Hematopoietic multipotent progenitor cell (in vitro differentiated cells): ENCODE measurements at places on chromosomes 6 and 20. TPM values are rescaled to one million over a fixed set of nuclear protein-coding genes. Genes with fewer than 3 reads are reported as not detected.

TRDN gene
- not detected for total RNA-seq

CLVS2 gene
- under 0.01 TPM for total RNA-seq

GPX5 gene
- total RNA-seq, result not detected

PRPH2 gene
- total RNA-seq, result 0.27 TPM

ME1 gene
- under 0.01 TPM for total RNA-seq

CDC5L gene
- 10.5 TPM for total RNA-seq

DNA sequence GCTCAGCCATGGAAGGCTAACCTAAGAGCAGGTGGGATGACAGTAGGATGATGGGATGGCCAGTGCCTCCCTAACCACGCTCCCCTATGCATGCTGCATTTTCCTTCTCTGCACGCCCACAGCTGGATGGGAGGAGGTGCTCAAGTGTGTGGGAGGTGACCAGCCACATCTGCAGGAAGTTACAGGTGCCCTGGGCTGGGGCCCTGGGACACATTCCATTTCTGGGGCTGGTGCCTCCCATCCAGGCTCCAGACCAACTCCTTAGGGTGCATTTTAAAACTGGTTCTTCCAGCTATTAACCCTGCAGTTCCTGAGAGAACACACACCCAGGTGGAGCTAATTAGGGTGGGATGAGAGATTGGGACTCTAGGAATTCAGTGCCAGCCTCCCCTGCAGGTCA is 135.3 kb upstream of the ARMC2 start:
- DNase-seq, result no peak

DNA sequence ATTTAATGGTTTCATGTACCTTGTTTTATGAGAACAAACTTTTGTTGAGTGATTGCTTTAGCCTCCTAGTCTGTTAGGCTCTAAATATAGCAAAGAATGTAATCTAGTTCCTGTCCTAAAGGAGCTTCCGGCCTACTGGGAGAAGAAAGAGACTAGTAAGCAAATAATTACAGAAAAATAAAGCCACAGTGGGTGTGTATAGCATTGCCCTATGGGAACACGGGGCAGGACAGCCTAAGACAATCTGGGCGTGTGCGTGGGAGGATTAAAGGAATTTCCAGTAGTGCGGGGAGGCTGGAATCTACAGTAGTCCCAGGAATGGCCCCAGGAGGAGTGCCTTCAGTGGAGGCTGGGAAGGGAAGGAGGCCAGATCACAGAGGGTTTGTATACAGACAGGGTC is 98.1 kb upstream of the AKAP12 start:
- no peak for DNase-seq

GRCh38 chr6:138545621-138545980 is 46.3 kb upstream of the NHSL1 start:
- no peak for DNase-seq

- no peak for DNase-seq
Observed at GRCh38 chr20:53602661-53603060, 9.0 kb upstream of the ZNF217 start.

DNA sequence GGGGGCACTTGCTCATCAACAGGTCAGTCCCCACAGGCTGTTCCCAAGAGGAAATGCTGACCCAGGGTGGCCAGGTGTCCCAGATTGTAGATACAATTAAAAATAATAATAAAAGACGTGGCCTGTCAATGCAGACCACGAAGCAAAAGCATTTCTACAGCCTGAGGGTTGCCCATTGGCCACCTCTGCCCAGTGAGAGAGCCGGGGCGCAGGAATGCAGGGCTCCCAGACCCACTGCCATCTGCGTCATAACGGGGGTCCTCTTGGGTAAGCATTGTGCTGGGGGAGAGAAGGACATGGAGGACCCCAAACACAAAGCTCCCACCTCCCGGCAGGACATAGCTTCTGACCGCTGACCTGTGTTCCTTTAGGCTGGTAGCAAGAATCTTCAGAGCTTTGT is 22.9 kb upstream of the AFDN start:
- no peak for DNase-seq

DNA sequence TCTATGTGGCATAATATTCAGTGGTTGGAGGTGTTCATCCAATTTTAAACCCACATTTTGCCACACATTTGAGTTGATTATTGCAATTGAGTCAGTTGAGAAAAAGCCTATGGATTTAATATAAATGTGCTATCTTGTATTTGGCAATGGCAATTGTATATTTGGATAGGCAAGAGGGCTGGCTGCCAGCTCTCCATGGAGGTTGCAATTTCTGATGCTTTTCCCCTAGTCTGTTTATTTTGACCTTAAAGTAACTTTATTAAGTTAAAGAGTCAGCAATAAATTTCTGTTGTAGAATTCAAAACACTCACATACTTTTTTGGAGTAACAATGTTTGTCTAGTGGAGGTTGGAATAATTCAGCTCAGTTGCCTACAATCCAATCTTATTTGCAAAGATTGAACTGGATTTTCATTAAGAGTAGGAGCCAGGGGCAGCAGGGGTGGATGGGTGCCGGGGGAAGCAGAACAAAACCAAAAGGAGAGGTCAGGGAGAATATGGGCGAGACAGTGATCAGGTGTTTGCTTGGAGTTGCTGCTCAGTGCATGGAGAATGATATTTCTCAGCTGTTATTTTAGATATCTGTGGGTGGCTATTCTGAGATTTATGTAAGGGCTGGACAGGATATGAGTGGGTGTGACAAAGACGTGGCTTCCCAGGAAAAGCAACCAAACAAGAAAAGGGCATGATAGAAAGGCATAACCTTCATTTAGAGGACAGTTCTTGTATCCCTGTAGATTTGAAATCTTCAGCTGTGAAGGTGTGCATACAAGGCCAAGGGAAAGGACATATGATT is 163.0 kb downstream of the HDGFL1 start:
- no peak for DNase-seq

DNA sequence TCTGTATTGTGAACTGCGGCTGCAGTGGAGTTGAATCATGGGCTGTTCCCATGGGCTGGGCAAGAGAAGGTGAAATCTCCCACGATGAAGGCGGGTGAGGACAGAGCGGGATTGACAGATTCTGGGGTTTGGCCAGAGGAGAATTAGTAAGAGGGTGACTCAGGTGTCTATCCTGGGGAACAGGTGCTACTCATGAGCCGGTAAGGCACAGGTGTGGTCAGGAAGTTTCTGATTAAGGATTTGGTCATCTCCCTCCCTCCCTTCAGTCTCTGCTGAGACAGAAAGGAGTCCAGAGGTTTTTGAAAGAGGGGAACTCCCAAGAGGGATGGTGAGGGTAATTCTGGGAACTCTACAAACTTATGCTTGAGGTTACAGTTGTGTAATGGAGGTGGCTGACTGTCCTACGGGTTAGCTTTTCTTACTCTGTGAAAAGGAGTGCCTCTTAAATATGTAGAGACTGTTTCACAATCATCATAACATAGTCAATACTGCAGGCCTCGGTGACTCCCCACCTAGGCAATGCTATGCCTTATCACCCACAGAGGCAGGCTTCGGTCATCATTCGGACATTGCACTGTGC is 31.5 kb downstream of the SERPINB1 start:
- no peak for DNase-seq

- no peak for DNase-seq
Observed at GRCh38 chr6:109491207-109491938, 8.4 kb upstream of the ZBTB24 start.

DNA sequence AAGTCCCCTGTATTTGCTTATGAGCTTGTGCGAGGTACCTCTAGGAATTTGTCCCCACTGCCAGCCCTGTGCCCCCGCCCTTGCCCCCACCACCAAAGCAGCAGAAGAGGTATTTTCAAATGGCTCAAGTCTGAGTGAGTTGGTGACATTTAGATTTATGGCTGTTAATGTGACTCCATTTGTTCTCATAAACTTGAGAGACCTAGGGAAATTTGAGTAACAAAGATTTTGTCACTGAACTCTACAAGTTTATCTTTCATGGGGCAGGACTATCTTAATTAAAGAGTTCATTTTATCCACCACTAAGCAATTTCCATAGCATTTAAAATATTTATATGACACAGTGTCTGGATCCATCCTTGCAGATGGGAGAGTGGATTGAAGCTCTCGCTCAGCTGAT is 108.5 kb downstream of the PRND start:
- DNase-seq, result no peak

DNA sequence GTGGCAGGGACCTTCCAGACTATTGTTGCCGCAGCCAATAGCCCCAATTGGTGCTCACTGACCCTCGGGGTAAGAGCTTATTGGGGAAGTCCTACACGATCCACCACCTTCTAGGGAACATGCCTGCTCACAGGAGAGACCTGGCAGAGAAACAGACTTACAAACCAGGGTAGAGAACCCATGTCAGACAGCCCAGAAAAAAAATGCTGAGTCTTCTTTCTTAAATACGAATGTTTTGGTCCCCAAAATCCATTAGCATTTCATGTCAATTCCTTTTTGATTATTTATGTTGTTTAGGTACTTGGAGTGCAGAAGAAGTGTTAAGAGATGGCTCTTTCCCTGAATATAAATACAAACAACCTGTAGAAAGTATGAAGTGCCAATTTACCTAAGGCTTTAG is 84.9 kb upstream of the PDE10A start:
- no peak for DNase-seq
